Peyer's patch (tissue), 4 donors: ENCODE measurements at places on chromosomes 11 and 22. TPM values are rescaled to one million over a fixed set of nuclear protein-coding genes. Genes with fewer than 3 reads are reported as not detected.

- DNase-seq = no peak
Observed at GRCh38 chr22:24190596-24191208, 9.4 kb downstream of the SUSD2 start.

Gene SCN4B
- total RNA-seq = 2.3 TPM

- no peak for DNase-seq
Observed at GRCh38 chr22:29331213-29331612, 15.7 kb upstream of the RASL10A start.

DNA sequence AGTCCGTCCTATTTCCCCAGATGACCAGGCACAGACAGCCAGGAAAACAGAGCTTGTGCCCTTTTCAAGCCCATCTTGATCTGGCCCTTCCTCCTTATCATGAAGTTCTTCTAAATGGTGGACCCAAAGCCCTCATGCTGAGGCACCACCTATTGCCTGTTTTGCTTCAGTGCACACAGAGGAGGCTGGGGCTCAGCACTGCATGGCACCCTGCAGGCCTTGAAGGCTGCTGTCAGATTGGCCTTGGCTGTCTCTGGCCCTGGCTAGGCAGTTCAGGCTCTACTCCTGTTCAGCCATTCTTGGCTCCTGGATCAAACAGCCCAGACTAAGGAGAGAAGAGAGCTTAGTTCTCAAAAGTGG is 49.2 kb downstream of the OTOG start:
- DNase-seq = peak; percentile 30

Gene KRTAP5-7
- total RNA-seq = not detected

- no peak for DNase-seq
Observed at GRCh38 chr11:16194566-16194965, 161.8 kb downstream of the SOX6 start.

GRCh38 chr11:9016916-9017642 is 13.3 kb upstream of the NRIP3 start:
- no peak for DNase-seq
